Stimulated activated CD4-positive, alpha-beta T cell treated with anti-CD3 and anti-CD28 coated beads, Interleukin-2, amount 100 ng/mL, for 24 hours (primary cell): ENCODE measurements at places on chromosomes 11 and 22.

- DNase-seq: no peak
These were observed 43.7 kb upstream of the SUSD2 start for GRCh38 chr22:24137595-24137994.

GRCh38 chr11:76629853-76630599 is 40.5 kb downstream of the LRRC32 start:
- peak; percentile 13 for DNase-seq

DNA sequence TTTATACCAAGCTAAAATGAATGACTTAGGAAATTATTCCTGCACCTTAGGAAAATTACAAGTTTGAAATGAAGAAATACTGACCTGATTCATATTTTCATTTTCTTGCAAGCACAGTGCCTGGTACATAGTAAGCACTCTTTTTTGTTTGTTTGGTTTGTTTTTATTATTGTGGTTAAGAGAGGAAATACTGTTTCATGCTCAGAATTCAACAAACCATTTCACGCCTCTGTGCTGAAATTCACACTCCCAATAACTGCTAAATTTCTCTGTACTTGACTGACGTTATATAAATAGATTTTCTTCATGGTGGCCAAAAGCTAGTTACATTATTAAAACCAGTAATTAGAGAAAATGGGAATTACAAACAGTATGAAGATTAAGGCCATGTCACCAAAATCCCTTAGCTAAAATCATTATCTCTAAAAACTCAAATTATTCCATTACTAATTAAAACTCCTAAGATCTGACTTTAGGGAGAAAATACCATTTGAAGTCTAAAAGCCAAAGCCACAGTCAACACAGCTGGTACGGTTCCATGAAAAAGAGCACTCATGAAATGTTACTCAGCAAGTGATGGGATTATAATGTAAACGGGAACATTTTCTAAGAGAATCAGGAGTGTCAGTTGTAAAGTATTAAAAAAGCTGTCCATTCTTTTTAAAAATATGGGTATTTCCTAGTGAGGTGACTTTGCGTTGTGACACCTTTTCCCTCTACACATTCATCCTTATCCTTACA is 77.8 kb upstream of the DDI1 start:
- DNase-seq: no peak

DNA sequence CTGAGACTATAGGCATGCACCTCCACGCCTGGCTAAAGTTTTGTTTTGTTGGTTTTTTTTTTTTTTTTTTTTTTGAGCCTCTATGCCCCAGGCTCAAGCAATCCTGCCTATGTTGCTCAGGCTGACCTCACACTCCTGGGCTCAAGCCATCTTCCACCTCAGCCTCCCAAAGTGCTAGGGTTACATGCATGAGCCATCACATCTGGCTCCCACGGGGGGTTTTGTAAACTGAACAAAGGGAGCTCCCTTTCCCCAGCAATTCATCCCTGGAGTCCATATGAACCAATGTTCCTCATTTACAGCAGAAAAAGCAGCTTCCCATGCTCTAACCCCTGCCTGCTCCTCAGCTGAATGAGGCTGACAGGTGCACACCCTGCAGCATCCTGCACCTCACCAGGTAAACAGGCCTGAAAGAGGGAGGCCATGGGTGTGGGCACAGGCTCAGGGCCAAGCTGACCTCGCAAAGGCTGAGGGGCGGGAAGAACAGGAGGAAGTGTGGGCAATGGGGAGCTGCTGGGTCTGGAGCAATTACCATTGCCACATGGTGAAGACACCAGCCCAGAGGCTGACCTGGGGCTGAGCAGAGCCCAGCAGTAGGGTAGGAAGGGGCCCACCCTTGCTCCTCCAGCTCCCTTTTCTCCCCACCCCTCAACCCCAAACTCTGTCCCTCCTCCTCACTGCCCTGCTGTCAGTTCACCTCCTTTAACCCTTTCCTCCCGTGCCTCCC is 58.2 kb downstream of the RBX1 start:
- no peak for DNase-seq

GRCh38 chr11:94568200-94568599 is 1.0 kb downstream of the PIWIL4 start:
- DNase-seq: no peak

DNA sequence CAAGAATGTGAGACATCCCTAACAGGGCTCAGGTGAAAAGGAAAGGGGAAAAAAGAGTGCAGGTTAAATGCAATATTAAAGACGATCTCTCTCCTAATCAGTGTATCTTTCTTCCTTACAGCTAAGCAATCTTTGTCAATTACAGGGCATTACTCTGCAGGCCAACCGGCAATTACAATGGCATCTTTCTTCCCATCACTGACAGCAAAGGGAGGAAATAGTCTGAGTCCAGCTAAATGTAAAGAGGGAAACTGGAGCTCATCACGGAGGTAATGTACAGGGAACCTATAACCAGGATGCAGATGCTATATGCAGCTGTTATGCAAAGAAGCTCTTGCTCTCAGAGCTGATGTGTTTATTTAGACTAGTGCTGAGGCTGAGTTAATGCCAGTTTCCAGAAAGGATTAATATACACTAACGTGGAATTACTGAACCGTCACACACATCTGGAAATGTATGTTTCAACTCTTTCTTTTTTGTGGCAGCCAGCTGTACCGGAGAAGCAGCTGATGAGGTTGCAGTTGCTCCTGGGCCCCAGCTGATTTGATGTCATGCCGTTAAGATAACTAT is 121.6 kb downstream of the KIRREL3 start:
- DNase-seq: no peak

DNA sequence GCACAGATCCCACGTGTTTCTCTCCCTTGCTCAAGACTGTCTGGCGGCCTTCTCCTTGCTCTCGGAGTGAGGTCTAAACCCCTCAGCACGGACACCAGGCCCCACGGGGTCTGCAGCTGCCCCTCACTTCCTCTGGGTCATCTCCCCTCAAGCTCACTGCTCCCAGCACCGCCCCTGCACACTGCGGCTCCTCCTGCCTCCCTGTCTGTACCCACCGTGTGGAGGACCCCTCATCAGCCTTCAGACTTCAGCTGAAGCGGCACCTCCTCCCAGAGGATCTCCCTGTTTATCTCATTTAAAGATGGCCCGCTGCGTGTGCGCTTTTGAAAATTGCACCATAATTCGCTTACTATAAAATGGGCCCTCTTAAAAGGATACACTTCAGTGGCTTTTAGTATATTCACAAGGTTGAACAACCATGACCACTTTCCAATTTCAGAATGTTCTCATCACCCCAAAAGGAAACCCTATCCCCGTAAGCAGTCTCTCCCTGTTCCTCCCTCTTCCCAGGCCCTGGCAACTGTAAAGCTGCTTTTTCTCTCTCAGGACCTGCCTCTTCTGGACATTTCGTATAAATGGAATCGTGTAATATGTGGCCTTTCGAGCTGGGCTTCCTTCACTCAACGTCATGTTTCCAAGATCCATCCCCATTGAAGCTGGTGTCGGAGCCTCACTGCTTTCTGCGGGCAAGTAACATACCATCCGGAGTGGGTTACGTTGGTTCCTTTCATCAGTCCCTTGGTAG is 14.4 kb upstream of the TPCN2 start:
- DNase-seq: no peak

- DNase-seq: no peak
These were observed 20.1 kb upstream of the SPTBN2 start for GRCh38 chr11:66749091-66749490.
